ENCODE measurements at places on chromosomes 12 and 14.

- no peak for DNase-seq
These were observed 630.2 kb upstream of the NOVA1 start for GRCh38 chr14:27228053-27228452.

GRCh38 chr14:101464310-101464983 lies 96.8 kb upstream of the DIO3 start:
- DNase-seq = no peak

DNA sequence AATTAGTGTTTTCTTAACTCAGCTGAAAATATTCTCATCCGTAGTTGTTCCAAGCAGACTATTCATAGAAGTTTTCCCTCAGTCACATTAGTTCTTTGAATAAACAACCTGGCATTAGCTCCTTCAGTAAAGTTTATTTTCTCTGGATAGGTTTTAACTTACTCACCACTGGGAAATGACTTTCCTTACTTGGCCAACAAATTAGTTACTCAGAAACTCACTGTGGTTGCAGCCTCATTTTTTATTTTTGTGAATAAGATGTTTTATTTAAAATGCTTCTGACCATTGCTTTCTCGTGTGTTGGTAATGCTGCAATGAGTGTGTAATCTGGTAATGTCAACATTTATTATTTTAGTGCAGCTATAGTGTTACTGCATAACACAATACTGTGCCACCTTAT lies 74.9 kb downstream of the NOVA1 start:
- no peak for DNase-seq

DNA sequence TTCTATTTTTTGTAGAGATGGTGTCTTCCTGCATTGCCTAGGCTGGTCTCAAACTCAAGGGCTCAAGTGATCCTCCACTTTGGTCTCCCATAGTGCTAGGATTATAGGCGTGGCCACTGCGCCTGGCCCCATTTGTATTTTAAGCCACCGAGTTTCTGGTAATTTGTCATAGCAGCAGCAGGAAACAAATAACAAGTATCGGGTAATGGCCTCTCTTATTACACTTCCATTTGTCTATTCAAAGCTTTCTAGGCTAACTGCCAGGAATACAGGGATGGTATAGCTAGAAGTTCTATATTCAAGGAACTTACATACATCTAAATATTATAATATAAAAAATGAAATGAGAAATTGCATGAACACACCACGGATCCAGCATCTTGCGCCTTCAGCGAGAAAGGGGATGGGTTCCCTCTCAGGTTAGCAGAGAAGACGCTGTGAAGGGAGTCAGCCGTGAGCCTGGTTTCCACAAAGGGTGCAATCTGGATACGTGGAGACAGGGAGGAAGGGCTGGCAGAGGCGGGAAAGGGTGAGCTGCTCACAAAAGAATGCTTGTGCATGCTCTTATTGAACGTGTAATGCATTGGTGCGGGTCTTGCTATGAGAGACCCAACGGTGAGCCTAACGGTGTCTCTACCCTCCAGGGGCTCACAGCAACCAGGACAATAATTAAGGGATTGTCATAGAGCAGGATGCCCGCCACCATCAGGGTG lies 9.5 kb downstream of the BDKRB1 start:
- no peak for DNase-seq

- DNase-seq = no peak
These were observed 99.5 kb downstream of the DICER1 start for GRCh38 chr14:95057851-95058250.

- no peak for DNase-seq
These were observed 17.7 kb downstream of the DTD2 start for GRCh38 chr14:31439561-31439960.

DNA sequence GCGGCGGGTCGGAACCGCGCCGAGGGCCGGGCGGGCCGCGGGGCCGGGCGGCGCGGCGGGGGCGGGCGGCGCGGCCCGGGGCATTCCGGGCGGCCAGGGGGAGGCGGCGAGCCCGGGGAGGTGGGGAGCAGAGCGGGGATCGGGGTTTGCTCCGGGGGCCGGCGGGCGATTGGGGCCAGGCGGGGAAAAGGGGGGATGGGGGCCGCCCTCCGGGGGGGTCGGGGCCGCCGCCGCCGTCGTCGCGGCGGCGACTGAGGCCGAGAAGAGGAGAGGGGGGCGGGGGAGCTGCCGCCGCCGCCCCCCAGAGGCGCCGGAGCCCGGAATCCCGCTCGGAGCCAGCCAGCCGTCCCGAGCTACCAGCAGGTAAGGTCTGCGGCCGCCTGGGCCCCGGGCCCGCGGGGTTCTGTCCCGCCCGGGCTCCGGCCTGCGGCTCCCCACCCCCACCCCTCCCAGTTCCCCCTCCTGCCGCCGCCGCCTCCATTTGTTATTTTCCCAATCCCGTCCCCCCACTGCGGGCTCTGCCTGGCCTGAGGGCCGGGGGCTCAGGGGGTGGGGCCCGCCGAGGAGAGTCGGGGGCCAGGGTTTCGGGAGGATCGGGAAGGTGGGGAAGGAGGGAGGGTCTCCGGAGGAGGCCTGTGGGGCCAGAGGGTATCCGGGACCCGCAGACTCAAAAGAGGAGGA lies 403 bp downstream of the ATN1 start:
- peak; percentile 40 for DNase-seq

GRCh38 chr14:104142946-104143470 lies 4.6 kb downstream of the KIF26A start:
- no peak for DNase-seq

- no peak for DNase-seq
These were observed 34.8 kb downstream of the DLK1 start for GRCh38 chr14:100761481-100761880.

- no peak for DNase-seq
These were observed 6.7 kb upstream of the CLEC7A start for GRCh38 chr12:10136637-10137205.

GRCh38 chr12:1206118-1206734 lies 215.2 kb downstream of the ERC1 start:
- DNase-seq = no peak

Measured in CD4-positive, alpha-beta T cell treated with Interleukin-17A for 4 hours (primary cell).